ENCODE measurements at places on chromosomes 2 and 18. TPM values are rescaled to one million over a fixed set of nuclear protein-coding genes. Genes with fewer than 3 reads are reported as not detected.

PKDCC gene
- total RNA-seq, result 89.0 TPM

- no peak for ATAC-seq
Observed at GRCh38 chr2:15271941-15272542, 289.1 kb downstream of the NBAS start.

DNA sequence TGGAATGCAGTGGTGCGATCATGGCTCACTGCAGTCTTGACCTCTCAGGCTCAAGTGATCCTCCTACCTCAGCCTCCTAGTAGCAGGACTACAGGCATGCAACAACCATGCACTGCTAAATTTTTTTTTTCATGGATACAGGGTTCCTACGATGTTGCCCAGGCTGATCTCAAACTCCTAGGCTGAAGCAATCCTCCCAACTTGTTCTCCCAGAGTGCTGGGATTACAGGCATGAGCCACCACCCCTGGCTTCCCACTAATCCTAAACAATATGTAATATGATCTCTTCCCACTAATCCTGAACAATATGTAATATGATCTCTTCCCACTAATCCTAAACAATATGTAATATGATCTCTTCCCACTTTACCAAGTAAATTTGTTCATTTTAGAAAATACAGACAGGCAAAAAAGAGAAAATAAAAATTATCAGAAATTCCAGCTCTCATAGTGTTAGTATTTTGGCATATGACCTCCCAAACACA lies 33.7 kb upstream of the C18orf32 start:
- ATAC-seq, result no peak

DNA sequence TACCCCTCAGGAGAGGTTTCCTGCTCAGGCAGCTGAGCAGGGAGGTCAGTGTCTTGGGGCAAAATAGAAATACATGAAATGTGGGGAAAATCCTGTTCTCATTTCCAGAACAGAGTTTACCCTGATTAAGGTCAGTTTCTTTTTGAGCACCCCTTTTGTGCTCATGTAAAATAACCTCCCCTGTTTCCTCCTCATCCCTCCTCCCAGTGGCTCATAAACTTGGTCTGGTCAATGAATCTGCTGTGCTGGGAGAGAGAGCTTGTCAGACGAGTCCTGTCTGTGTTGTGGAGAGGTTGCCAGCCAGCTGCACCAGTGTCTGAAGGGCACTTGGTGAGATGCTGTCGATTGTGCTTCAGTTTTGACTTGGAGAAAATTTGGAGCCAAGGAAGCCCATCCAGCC lies 48.6 kb downstream of the NTSR2 start:
- ATAC-seq, result no peak

GRCh38 chr18:26286008-26286407 lies 59.8 kb downstream of the TAF4B start:
- no peak for ATAC-seq

DNA sequence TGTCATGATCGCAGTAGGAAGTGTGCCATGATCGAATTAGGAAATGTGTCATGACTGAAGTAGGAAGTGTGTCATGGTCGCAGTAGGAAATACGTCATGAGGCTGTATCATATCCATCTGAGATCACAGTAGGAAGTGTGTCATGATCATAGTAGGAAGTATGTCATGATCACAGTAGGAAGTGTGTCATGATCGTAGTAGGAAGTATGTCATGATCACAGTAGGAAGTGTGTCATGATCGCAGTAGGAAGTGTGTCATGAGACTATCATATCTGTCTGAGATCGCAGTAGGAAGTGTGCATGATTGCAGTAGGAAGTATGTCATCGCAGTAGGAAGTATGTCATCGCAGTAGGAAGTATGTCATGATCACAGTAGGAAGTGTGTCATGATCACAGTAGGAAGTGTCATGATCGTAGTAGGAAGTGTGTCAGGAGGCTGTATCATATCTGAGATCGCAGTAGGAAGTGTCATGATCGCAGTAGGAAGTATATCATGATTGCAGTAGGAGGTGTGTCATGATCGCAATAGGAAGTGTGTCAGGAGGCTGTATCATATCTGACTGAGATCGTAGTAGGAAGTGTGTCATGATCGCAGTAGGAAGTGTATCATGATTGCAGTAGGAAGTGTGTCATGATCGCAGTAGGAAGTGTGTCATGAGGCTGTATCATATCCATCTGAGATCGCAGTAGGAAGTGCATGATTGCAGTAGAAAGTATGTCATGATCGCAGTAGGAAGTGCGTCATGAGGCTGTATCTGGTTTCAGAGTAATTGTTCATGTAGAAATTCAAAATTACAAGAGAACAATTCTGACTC lies 56.4 kb upstream of the NFATC1 start:
- ATAC-seq, result no peak

- no peak for ATAC-seq
Observed at GRCh38 chr2:169729274-169729605, 4.4 kb upstream of the KLHL23 start.

DNA sequence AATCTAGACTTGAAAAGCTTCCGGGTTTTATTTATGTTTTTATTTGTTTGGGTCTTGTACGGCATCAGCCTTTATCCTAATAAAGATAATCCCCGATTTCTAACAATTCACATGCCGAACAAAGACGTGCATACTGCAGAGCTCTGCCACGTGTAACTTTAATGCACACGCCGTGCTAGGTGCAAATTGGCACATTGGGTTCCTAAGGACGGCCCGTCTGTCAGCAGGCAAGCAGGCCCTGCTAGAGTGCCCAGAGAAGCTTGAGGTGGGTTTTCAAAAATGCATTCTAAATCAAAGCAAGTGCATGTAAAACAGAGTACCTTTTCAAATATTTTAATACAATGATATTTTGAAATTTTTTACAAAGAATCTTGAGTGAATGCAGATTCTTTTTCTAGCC lies 806.4 kb upstream of the POU3F3 start:
- no peak for ATAC-seq

ANTXR1 gene
- 52.8 TPM for total RNA-seq

- peak; percentile 50 for ATAC-seq
Observed at GRCh38 chr18:76518123-76518859, 23.2 kb upstream of the ZNF516 start.

- no peak for ATAC-seq
Observed at GRCh38 chr2:17821080-17821479, 4.8 kb downstream of the MSGN1 start.

C2orf66 gene
- total RNA-seq, result not detected

DNA sequence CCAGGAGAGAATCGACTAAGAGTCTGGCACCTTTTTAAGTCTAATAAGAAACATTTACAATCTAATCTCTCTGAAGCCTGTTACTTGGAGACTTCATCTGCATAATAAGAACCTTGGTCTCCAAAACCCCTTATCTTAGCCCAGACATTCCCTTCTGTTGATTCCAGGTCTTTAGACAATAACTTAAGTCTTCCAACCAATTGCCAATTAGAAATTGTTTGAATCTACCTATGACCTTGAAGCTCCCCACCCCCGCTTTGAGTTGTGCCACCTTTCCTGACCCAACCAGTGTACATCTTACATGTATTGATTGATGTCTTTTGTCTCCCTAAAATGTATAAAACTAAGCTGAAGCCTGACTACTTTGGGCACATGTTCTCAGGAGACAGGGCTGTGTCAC lies 49.5 kb upstream of the DTNA start:
- no peak for ATAC-seq

DNA sequence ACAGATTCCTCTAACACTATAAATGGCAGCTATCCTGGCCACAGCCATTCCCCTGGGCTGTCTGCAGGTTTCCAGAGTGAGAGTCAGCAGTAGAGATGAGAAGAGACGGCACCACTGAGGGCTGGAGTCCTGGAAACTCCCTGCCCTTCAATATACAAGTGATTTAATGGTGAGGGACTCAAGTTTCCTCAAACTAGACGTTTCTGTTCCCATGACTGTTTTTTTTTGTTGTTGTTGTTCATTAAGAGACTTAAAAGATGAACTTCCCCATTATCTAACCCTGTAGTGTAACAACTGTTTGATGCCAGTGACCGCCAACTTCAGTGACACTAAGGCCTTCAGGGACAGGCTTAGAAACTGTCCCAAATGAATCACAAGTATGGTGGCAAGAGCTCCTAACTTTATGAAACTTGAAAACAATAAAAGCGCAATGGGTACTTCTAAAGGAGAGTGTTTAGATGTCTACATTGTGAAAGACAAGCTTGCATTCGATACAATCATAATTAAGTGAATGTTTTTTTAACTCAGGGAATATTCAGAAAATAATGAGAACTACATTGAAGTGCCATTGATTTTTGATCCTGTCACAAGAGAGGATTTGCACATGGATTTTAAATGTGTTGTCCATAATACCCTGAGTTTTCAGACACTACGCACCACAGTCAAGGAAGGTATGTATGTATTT lies 34.0 kb downstream of the IL1R2 start:
- no peak for ATAC-seq

GRCh38 chr2:121662656-121663055 lies 13.4 kb upstream of the CLASP1 start:
- no peak for ATAC-seq

GRCh38 chr2:111972955-111973565 lies 74.7 kb downstream of the MERTK start:
- ATAC-seq, result no peak

B3GNT7 gene
- 3.0 TPM for total RNA-seq

DNA sequence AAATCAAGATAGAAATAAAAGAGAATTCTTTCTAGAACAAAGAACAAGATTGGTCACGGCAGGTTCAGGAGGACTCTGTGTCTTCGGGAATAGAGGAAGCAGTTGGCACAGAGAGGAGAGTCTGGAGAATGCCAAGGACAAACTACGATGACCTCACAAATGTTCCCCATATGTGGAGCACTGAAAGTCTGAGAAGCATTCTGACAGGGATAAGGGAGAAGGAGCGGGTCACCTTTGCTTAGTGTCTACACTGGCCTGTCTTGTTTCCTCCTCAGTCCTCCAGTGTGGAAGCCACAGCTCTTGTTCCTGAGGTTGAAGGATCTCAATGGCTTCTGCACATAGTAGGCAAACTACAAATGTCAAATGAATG lies 338.8 kb downstream of the MYCN start:
- no peak for ATAC-seq

- ATAC-seq, result no peak
Observed at GRCh38 chr18:23887493-23887892, 127.1 kb upstream of the TTC39C start.

ARHGAP25 gene
- total RNA-seq, result 2.2 TPM

SPR gene
- 37.8 TPM for total RNA-seq

CCDC68 gene
- total RNA-seq, result 6.2 TPM

DNA sequence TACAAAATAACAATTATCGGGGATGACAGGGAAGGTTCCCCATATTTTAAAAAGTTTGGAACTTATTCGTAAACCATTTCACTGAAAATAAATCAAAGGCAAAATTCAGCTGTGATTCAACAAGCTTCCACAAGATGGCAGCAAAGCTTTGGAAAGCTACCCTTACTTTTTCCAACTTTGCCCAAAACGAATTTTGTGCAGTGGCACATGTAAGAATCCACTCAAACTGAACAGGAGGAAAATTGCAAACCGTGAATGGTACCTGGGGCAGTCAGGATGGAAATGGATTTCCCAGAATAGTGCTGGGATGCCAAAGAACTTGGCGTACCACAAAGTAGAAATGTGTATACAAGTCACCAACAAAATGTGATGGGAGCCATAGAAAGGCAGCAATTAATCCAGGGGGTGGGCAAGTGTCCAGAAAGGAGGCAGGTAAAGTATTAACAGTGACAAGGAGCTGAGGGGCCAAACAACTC lies 10.7 kb downstream of the RPL31 start:
- no peak for ATAC-seq

KIF1A gene
- total RNA-seq, result 2.3 TPM

DNA sequence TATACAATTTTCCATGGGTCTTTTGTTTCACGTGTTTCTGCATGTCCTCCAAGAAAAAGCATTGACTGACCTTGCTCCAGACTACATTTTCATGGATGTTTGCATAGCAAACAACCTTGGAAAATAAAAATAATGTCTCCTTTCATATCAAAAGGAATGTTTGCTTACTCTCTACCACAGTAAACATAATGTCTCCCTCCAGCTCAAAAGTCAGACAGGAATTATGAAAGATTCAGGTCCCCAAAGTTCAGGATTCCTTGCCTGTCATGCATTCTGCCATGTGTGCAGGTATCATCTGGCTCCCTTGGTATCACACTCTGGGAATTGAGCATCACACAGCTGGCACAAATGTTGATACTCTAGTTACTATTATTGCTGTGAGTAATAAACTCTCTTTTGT lies 103.1 kb upstream of the ZC3H15 start:
- no peak for ATAC-seq

ELAC1 gene
- 5.9 TPM for total RNA-seq

DNA sequence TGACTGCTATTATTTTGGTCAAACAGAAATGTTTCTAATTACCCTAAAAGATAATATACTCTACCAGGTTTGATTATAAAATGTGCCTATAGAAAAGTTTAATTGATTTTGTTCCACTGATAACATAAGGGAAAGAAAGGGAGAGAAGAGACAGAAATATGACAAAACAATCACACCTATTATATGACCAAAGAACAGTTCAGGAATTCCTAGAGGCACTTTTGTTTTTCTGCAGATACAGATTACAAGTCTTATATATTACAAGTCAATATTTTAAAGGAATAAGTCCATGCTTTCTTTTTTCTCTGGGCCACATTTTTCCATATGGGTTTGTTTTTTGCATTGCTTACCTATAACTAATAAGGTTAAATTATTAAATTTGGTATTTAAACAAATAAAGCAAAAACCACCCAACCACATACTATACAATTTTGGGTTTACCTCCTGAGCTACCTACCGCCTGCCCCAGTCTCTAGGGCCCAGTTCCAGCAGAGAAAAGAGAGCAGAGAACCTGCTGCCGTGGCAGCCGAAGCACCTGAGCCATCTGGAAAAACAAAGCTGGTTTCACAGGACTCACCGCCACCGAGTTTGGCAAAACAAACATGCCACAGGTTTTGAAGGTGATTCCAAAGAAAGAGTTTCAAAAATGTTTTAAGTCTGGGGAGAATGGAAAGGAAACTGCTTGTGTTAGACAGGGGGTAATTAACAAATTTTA lies 92.1 kb downstream of the DYM start:
- no peak for ATAC-seq

DNA sequence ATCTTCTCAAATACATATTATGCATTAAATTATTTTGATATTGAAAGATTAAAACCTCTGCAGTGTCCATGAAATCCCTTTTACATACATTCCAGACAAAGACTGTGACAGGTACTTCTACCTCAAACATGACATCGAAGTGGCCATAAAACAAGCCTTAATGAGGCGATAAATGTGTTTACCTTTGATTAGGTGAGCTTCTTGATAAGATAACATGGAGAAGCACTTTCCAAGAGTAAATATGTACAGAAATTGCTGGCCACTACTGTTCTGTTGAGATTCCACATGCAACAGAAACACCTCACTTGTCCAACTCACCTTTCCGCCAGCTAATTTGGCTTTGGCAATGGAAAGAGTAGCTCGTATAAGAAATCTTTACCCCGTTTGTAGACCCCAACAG lies 55.2 kb downstream of the ZEB2 start:
- ATAC-seq, result no peak

Measured in gastroesophageal sphincter (tissue), 4 donors.